Stimulated activated CD4-positive, alpha-beta T cell treated with anti-CD3 and anti-CD28 coated beads, Interleukin-2, amount 100 ng/mL, for 48 hours (primary cell): ENCODE measurements at places on chromosomes 13 and 19.
A peak's percentile ranks its signal among the peaks of the same experiment; 100 is the strongest.

DNA sequence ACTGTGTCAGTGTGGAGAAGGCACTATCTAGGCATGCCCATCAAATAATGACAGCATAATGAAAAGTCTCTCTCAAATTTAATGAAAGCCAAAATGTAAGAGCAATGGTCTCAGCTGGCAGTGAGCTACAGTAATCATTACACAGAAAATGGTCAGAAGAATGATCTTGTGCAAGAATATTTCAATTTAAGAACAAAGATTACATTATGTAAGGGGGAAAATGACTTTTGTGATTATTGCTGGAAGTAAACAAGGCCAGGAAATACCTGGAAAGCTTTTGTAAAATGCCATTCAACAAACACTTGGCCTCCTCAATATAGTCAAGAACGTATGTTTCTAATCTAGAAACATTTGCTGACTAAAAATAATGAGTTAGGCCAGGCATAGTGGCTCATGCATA, 89.1 kb downstream of the CAB39L start:
- no peak for DNase-seq

GRCh38 chr13:65744836-65745235, 1485.3 kb downstream of the PCDH9 start:
- DNase-seq: no peak

DNA sequence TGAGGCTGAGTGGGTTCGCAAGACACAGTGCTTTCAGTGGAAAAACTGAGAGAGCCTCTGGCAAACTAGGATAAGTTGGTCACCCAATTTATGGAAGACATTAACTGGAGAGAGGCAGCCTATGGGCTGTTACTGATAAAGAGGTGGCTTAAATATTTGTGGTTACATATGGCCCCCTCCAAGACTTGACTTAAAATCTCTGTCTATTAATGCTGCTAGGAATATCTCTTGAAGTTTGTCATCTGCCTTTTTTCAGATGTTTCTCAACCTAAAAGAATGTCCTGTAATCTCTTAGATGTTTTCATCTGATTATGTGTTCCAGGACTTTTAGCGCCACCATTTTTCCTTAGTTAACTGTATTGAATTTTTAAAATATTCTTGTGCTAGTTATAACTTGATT, 54.6 kb downstream of the NAA16 start:
- no peak for DNase-seq

- DNase-seq: no peak
These were observed 7.0 kb upstream of the RB1 start for GRCh38 chr13:48296528-48296927.

DNA sequence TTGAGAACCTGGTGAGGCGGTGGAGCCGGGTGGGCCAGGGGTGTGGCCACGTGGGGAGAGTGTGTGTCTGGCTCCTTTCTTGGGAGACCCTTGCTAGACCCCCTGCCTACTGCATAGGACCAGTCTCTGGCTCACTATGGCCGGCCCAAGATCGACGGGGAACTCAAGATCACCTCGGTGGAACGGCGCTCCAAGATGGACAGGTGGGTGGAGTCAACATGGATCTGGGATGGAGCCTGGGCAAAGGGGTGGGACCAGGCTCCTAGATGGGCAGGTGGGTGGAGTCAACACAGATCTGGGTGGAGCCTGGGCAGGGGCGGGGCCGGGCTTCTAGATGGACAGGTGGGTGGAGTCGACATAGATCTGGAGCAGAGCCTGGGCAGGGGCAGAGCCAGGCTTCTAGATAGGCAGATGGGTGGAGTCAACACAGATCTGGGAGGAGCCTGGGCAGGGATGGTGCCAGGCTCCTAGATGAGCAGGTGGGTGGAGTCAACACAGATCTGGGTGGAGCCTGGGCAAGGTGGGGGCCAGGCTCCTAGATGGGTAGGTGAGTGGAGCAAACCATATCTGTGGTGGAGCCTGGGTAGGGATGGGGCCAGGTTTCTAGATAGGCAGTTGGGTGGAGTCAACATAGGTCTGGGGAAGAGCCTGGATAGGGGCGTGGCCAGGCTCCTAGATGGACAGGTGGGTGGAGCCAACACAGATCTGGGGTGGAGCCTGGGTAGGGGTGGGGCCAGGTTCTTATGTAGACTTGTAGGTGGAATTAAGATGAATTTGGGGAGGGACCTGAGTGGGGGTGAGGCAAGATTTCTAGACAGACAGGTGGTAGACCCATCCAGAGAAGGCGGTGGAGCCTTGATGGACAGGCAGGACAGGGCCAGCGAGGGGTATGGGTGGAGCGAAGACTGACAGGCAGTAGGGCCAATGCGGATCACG, 56.5 kb downstream of the VAV1 start:
- DNase-seq: peak; percentile 46

GRCh38 chr13:102220681-102221228, 181.1 kb downstream of the FGF14 start:
- no peak for DNase-seq

GRCh38 chr19:932648-933552, 7.1 kb downstream of the ARID3A start:
- DNase-seq: no peak

- no peak for DNase-seq
These were observed 15.8 kb downstream of the FREM2 start for GRCh38 chr13:38702669-38703068.

DNA sequence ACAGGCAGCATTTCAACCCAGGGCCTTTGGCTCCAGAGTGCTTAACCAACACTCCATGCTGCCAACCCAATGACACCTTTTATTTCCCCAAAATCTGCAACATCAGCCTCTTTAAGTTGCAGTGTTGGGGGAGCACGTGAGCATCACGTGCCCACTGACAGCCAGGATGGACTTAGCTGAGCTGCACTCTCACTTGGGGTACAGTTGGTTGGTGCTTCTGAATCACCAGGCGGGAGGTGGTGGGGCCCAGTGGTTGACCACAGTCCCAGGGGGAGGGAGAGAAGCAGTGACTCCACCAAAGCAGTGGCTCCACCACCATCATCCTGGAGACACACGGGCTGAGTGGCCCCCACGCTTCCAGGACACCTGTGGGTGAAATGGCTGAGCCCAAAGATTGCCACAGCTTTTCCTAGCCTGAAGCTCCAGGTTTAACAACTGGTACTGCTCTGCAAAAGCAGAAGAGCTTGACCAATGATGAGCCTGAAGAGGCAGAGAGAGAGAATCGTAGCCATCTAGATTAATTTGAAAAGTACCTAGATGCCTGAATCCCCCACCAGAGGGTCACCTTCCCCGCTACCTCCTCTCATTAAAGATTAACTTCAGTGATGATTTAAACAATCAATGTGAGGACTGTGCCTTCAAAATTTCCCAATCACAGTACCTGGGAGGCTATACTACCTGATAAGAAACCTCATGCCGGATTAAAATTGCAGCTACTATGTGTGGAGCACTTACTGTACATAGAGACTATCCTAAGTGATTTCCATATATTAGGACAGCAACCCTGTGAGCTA, 193.8 kb downstream of the FOXO1 start:
- DNase-seq: no peak

GRCh38 chr19:2616741-2617392, 85.6 kb downstream of the GNG7 start:
- no peak for DNase-seq

GRCh38 chr13:61833228-61833627, 417.6 kb upstream of the PCDH20 start:
- DNase-seq: no peak
